ENCODE measurements at places on chromosomes 3 and 15.

GRCh38 chr3:116445990-116446389 lies 703 bp upstream of the LSAMP start:
- no peak for DNase-seq

DNA sequence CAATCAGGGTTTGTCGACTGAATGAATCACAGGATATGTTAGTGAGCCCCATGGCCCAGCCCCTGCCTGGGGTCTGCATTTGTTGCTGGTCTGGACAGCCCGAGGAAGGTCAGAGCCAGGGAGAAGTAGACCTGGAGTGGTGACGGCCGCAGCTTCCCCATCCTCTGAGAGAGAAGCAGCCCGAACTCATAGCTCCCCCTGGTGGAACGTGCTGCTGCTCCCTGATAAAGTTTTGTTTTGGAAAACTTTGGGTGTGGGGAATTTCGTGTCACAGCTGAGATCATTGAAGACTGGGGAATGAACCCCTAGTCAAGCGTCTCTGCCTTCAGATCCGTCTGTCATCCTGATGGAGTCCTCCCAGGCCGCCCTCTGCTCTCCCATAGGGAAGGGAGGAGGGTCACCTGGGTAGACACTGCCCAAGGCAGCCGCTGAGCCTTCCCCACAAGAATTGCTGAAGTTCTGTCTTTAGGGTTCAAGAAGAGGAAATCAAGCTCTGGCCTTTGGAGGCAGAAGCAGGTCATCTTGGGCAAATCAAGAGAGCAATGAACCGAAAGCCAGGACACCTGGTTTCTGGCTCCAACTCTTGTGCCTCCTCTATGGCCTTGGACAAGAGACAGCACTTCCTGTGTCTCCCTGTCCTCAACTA lies 60.5 kb downstream of the GLDN start:
- DNase-seq, result no peak

- DNase-seq, result no peak
Observed at GRCh38 chr3:183854318-183855035, 29.1 kb upstream of the MAP6D1 start.

DNA sequence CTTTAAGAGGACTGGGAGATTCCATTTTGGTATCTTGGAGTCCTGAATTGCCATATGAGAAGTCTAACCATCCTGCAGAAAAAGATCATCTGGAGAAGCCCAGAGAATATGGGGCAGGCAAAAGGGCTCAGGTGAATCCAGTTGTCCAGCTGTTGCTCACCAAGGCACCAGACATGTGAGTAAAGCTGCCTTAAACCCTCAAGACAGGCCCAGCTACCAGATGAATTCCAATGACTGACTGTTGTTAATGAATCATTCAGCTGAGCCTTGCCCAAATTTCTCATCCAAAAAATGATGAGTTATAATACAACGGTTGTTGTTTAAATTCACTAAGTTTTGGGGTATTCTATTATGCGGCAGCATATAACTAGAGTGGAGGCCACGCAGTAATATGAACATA lies 22.0 kb upstream of the NANOGP8 start:
- DNase-seq, result no peak

DNA sequence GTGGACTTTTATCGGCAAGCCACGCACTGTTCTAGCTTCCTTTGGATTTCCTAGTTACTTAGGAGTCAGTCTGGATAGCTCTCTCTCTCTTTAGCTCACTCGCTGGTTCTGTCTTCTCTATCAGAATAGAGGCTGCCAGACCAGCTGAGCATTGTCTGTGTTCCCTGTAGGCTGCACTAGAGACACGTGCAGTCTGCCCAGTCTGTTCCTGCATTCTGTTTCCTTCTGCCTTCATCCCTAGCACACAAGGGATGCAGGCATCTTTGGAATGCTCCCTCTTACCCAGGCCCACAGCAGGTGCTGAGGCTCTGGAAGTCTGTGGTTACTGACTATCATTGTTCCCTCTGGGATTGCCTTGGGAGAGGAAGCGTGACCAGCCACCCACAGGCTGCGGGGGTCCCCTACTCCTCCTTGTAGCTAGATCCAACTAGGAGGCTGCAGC lies 322.8 kb downstream of the ZNF621 start:
- no peak for DNase-seq

GRCh38 chr15:63462088-63462487 lies 42.3 kb upstream of the USP3 start:
- DNase-seq, result no peak

- DNase-seq, result no peak
Observed at GRCh38 chr15:71393383-71393782, 278.1 kb downstream of the THSD4 start.

DNA sequence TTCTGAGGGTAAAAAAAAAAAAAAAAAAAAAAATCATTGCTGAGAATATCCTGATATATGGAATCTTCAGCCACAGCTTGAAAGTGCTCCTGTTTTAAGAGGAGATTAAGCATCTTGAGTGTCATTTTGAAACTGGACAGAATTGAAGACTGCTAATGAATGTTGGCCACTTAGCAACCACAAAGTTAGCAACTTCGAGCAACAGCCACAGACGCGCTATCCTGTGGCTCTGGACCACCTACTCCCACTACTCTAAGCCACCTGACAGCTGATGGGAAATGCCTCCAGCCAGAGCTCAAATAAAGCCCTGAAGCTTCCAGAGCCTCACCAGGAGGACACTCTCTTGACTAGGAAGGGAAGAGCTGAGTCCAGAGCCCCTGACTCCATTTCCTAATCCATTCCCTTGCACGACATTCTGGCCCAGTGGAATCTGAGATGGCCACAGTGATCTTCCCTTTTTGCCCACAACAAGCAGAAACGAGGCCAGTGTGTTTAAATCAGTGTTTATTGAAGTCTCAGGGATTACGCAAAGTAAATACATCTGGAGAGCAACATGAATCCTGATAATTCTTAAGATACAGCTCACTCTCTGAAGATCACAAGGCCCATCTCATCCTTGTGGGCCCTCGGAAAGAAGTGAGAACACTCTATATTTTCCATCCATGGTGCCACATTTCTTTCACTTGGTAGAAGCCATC lies 58.6 kb downstream of the TMEM212 start:
- no peak for DNase-seq

DNA sequence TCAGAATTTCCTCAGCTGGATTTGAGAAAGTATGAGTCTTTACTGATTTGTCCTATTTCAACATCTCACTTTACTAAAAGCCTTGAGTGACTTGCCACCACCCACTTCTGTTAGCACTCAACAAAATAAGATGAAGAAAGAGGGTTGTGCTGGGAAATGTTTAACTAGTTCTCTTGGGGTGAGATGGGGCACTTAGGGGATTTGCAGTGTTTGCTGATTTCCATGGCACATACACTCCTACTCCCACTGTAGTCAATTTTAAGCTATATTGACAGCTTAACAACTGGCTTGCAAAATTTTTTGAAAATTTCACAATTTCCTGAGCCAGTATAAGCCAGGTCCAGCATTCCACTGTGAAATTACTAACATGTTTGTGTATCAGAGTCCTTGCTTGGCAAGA lies 463.1 kb upstream of the ARHGEF26 start:
- DNase-seq, result no peak

DNA sequence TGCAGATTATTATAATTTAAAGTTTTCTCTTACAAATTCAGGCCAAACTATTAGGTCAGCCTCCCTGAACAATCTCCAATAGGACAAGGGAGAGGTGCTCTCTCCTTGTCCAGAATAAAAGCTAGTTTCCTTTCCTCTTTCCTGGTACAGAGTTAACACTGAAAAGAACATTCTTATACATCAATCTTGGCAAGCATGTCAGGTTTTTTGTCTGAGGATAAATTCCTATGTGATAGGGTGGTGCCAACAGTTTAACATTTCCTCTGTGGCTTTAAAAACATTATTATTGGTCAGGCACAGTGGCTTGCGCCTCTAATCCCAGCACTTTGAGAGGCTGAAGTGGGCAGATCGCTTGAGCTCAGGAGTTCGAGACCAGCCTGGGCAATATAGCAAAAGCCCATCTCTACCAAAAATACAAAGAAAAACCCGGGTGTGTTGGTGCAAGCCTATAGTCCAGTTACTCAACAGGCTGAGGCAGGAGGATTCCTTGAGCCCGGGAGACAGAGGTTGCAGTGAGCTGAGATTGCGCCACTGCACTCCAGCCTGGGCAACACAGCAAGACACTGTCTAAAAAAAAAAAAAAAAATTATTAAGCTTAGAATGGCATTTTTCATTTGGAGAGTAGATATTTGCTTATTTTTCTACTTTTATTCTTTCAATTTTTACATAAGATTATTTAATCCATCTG lies 13.7 kb upstream of the ULK4 start:
- DNase-seq, result no peak

DNA sequence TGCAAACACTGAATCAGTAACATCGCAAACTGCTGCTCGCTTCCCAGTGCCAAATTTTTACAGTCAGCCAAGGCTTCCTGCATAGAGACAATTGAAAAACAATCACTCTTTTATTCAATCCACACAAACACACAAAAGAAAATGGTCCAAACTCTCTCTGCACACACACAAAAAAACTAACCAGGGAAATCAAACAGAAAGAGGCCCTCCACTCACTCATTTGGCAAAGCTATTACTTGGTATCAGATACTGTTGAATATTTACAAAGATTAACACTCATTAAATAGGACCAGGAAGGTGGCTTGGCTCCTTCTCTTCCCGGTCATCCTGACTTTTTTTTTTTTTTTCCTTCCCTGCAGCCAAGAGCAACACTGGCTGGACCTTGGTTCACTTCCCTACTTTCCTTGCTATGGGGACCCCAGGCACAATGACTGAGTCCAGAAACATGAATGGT lies 62.4 kb upstream of the SPATA12 start:
- DNase-seq, result no peak

- no peak for DNase-seq
Observed at GRCh38 chr15:80252121-80252518, at the start of gene CTXND1. Gene CTXND1 (minus strand): TSS chr15:80252213. CDS start chr15:80201949, 50,264 bp downstream.

- DNase-seq, result no peak
Observed at GRCh38 chr3:64278625-64279024, 53.4 kb upstream of the PRICKLE2 start.

DNA sequence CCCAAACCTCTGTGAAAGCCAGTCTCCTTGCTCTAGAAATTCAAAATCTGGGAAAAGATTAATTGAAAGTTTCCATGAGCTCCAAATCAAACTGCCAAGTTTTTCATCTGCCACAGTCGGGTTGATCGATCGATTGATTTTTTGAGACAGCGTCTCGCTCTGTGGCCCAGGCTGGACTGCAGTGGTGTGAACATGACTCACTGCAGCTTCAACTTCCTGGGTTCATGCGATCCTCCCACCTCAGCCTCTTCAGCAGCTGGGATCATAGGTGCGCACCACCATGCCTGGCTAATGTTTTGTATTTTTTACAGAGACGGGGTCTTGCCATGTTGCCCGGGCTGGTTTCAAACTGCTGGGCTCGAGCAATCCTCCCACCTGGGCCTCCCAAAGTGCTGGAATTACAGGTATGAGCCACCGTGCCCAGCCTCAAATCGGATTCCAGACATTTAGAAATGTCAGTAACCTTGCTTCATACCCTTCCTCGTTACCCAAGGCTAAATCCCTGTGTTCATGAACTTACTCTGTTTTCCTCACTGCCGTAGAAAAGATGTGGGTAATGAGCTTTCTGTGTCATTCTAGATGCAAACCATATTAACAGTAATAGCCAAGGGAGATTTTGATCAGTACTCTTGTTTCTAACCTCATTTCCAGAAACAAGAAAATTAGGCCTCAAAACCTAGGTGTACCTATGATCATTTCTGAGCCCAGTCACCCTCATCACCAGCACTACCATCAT lies 105.9 kb upstream of the AKAP13 start:
- no peak for DNase-seq

GRCh38 chr3:188232656-188233055 lies 78.7 kb downstream of the LPP start:
- no peak for DNase-seq

- no peak for DNase-seq
Observed at GRCh38 chr15:39579487-39580116, 1.3 kb upstream of the THBS1 start.

DNA sequence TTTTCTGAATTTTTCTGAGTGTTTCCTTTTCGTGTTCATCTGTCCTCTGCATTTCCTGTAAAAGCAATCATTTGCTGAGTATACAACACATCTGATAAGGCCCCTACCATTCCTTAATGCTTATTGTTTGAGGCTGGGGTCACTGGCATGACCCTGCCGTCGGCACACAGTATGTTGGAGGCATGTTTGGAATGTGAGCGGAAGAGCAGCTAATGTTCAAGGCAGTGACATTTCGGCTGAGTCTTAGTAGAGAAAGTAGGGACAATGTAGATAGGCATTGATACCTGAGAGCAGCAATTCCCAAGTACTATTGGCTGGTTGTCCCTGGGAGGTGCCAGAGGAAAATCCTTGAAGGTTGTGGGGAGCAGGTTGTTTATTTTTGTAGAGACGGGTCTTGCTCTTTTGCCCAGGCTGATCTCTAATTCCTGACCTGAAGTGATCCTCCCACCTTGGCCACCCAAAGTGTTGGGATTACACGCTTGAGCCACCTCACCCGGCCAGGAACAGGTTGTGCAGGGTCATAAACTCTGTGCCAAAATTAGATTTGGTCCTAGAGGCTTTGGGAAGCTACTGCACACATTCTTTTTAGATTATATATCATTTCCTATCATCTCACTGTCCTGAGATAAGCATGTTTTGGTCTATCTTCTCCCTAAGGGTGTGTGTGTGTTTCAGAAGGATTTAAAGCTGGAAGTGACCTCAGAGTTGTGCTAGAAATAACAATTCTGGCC lies 13.5 kb downstream of the PTPN23 start:
- no peak for DNase-seq

- DNase-seq, result no peak
Observed at GRCh38 chr15:70762469-70763119, 764 bp downstream of the UACA start.

GRCh38 chr3:61940236-61940635 lies 378.9 kb downstream of the PTPRG start:
- DNase-seq, result no peak

DNA sequence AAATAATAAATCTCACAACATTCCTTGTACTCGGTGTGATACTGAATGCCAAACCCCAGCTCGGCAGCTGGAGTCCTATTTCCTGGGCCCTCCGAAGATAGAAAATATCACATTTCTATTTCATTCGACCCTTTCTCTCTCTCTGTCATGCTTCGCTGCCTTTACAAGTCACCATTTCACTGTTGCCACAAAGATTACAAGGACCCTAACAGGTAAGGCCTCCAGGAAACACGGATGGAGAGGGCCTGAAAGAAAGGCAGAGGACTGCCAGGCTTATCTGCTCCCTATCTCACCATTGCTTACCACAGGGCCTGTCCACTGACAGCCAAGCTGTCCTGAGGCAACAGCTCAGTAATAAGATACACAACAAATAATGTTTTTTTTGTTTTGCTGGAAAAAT lies 376.5 kb downstream of the MECOM start:
- no peak for DNase-seq

DNA sequence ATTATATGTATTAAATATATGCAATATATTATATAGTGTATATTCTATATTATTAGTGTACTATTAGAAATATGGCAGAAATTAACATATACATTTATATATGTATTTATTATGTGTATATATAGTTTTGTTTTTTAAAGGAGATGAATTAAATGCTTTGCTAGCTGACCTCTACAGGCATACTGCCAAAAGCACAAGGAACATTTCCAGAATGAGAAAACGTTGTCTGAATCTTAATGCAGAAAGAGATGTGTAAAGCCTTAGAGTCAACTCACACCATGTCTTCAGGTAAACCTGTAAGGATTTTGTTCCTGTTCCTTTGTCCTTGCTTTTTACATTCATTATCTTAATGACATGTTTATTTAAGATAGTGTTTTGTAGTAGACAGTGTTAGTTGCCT lies 111.9 kb downstream of the ST8SIA2 start:
- DNase-seq, result no peak

- no peak for DNase-seq
Observed at GRCh38 chr3:64272842-64273241, 47.6 kb upstream of the PRICKLE2 start.

Data from cortex of kidney (tissue), 1 donor.